Esophagus muscularis mucosa (tissue), 4 donors: ENCODE measurements at places on chromosomes 1 and 21. TPM values are rescaled to one million over a fixed set of nuclear protein-coding genes. Genes with fewer than 3 reads are reported as not detected.

GRCh38 chr1:210594605-210595004 lies 265.9 kb downstream of the HHAT start:
- H3K27me3 ChIP-seq, result no peaks in the 10 kb centered on the region
- peaks cover 4% of the 10 kb centered on the region for H3K4me1 ChIP-seq
- DNase-seq, result no peak
- no peaks in the 10 kb centered on the region for H3K36me3 ChIP-seq
- H3K4me3 ChIP-seq, result no peak overlapping the region

DNA sequence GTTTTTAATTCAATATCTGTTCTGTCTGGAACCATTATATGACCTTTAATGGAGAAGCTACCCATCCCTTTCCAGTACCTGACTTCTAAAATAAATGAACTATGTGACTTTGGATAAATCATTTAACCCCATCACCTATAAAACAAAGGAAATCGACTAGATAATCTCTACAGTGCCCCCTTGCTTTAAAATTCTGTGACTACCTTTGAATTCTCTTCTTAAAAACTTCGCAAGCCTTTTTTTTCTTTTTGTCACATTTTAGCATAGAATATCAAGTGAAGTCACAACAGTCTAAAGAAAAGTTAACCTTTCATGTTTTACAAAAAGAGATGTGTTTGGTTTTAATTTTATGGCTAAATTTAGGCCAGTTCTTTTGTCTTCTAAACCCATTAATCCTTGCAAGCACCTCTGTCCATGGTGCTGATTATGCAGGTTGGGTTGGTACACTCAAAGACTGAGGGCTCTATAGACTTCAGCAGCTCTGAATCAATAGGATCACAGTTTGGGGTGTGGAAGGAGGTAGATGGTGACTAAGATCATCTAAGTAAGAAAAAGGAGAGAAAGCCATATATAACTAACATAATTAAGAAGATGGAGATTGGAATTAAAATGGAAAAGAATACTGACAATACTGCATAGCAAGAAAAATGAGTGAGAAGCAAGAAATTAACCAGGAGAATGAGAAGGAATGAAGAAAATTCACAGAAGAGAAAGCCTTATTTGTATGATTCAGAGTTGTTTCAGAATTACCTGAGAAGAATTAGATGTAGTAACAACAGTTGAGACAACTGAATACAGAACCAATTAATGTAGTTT lies 59.2 kb downstream of the TBX15 start:
- H3K27ac ChIP-seq, result no peak overlapping the region
- H3K27me3 ChIP-seq, result no peaks in the 10 kb centered on the region
- H3K36me3 ChIP-seq, result no peaks in the 10 kb centered on the region
- DNase-seq, result no peak
- H3K4me1 ChIP-seq, result no peaks in the 10 kb centered on the region

Gene RGS13
- 4.3 TPM for total RNA-seq

Gene CELA2B
- total RNA-seq, result not detected

GRCh38 chr21:34998176-34998575 lies 50.9 kb downstream of the RUNX1 start:
- H3K4me1 ChIP-seq, result no peaks in the 10 kb centered on the region
- no peak overlapping the region for H3K4me3 ChIP-seq
- no peak overlapping the region for H3K27ac ChIP-seq
- H3K27me3 ChIP-seq, result no peaks in the 10 kb centered on the region

- no peak for DNase-seq
- no peaks in the 10 kb centered on the region for H3K27me3 ChIP-seq
- H3K36me3 ChIP-seq, result no peaks in the 10 kb centered on the region
- H3K4me3 ChIP-seq, result no peak overlapping the region
- peaks cover 7% of the 10 kb centered on the region for H3K4me1 ChIP-seq
These were observed 187.6 kb upstream of the NFIA start for GRCh38 chr1:60894741-60895140.

DNA sequence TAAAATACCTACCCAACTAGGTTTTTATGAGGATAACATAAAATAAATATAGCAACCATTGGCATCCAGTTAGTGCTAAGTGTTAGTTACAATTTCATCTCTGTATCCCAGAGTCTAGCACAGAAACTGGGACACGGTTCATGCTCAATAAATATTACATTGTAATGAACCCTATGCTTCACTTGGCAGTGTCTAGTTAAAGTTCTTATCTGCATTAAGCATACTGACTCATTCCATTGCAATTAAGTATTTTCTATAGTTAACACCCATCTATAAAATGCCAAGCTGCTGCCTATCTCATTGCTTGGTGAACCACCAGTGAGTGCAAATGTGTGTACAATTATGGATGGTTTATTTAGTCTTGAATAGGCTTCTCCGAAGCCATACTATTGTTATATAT lies 15.2 kb downstream of the CHML start:
- no peaks in the 10 kb centered on the region for H3K36me3 ChIP-seq
- H3K4me3 ChIP-seq, result no peak overlapping the region
- no peak overlapping the region for H3K27ac ChIP-seq
- H3K27me3 ChIP-seq, result no peaks in the 10 kb centered on the region

GRCh38 chr1:147853391-147853790 lies 49.2 kb upstream of the GJA8 start:
- no peak overlapping the region for H3K27ac ChIP-seq
- no peak for DNase-seq
- no peaks in the 10 kb centered on the region for H3K4me1 ChIP-seq
- no peaks in the 10 kb centered on the region for H3K27me3 ChIP-seq
- no peaks in the 10 kb centered on the region for H3K36me3 ChIP-seq
- no peak overlapping the region for H3K4me3 ChIP-seq

DNA sequence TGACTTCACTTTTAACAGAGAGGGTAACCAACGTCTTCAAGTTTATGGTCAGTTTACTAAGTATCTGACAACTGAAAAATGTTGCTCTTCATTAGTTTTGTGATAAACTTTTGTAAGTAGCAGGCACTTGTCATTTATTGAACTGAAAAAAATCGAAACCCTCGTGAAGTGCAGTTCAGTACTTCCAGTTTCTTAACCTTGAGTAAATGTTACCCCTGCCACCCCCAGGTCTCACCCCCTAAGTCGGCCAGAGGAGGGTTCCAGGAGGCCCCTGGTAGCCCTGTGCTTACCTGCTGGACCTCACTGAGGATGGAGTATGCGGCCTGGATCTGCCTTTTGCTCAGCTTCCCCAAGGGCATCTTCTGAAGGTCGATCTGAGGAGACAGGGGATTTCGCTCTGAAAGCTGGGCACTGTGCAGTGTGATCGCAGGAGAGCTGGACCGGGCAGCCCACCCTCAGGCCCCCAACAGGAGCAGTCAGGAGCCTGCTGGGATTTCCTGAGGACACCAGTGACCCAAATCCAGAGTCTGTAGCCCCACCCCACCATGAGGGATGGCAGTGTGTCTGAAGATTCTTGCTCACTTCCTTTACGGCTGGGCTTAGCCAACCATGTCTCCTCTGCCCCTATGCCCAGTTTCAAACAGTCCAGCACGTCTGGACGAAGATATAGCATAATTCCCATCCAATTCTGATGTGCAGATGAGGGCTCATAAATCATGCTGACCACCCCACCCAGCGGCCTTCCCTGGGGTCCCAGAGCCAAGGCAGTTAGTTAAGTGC lies 37.6 kb downstream of the PARP1 start:
- peaks cover 26% of the 10 kb centered on the region for H3K4me1 ChIP-seq
- H3K36me3 ChIP-seq, result peaks cover 99% of the 10 kb centered on the region
- no peak overlapping the region for H3K27ac ChIP-seq

- peaks cover 88% of the 10 kb centered on the region for H3K36me3 ChIP-seq
- no peaks in the 10 kb centered on the region for H3K27me3 ChIP-seq
- no peaks in the 10 kb centered on the region for H3K4me1 ChIP-seq
- no peak overlapping the region for H3K4me3 ChIP-seq
These were observed 44.0 kb downstream of the TRAF5 start for GRCh38 chr1:211370669-211371068.

GRCh38 chr1:202624781-202625108 lies 85.5 kb downstream of the SYT2 start:
- no peak overlapping the region for H3K4me3 ChIP-seq
- H3K27ac ChIP-seq, result no peak overlapping the region
- no peak for DNase-seq
- H3K4me1 ChIP-seq, result peaks cover 22% of the 10 kb centered on the region

Gene BCL2L15
- total RNA-seq, result 0.78 TPM

Gene KRTAP12-2
- not detected for total RNA-seq

- H3K4me3 ChIP-seq, result no peak overlapping the region
- no peak for DNase-seq
- H3K27ac ChIP-seq, result no peak overlapping the region
These were observed 123.9 kb downstream of the SMYD3 start for GRCh38 chr1:246383239-246383589.

Gene CBR3
- 13.9 TPM for total RNA-seq

- H3K27me3 ChIP-seq, result no peaks in the 10 kb centered on the region
- no peaks in the 10 kb centered on the region for H3K36me3 ChIP-seq
- no peaks in the 10 kb centered on the region for H3K4me1 ChIP-seq
These were observed 26.2 kb upstream of the ERG start for GRCh38 chr21:38524168-38525153.

GRCh38 chr1:6603238-6603914 lies 707 bp upstream of the KLHL21 start:
- H3K27ac ChIP-seq, result peak overlapping the region; percentile 97
- H3K36me3 ChIP-seq, result peaks cover 14% of the 10 kb centered on the region
- H3K27me3 ChIP-seq, result no peaks in the 10 kb centered on the region

Gene LIN28A
- not detected for total RNA-seq

- peaks cover 8% of the 10 kb centered on the region for H3K4me1 ChIP-seq
- no peaks in the 10 kb centered on the region for H3K27me3 ChIP-seq
- H3K36me3 ChIP-seq, result no peaks in the 10 kb centered on the region
These were observed 66.9 kb upstream of the NGF start for GRCh38 chr1:115404911-115405310.

DNA sequence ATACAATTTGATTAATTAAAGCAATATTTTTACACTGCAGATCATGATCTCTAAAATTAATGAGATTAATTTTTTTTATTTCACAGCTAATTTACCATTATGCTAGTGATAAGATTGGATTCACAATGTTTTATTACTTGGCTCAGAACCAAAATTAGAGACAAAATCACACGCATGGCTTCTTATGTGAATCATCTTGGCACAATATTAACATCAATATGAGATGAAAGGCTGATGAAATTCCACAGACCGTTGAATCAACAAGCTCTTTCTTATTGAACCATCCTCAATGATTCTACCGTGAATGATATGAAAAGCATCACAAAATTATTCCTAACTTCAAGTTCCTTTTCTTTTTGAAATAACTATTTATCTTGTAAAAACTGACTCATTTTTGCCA lies 544.9 kb downstream of the KCNT2 start:
- H3K27me3 ChIP-seq, result no peaks in the 10 kb centered on the region
- H3K27ac ChIP-seq, result no peak overlapping the region
- no peaks in the 10 kb centered on the region for H3K4me1 ChIP-seq
- no peak for DNase-seq
- H3K4me3 ChIP-seq, result no peak overlapping the region

Gene RPF1
- 39.6 TPM for total RNA-seq

DNA sequence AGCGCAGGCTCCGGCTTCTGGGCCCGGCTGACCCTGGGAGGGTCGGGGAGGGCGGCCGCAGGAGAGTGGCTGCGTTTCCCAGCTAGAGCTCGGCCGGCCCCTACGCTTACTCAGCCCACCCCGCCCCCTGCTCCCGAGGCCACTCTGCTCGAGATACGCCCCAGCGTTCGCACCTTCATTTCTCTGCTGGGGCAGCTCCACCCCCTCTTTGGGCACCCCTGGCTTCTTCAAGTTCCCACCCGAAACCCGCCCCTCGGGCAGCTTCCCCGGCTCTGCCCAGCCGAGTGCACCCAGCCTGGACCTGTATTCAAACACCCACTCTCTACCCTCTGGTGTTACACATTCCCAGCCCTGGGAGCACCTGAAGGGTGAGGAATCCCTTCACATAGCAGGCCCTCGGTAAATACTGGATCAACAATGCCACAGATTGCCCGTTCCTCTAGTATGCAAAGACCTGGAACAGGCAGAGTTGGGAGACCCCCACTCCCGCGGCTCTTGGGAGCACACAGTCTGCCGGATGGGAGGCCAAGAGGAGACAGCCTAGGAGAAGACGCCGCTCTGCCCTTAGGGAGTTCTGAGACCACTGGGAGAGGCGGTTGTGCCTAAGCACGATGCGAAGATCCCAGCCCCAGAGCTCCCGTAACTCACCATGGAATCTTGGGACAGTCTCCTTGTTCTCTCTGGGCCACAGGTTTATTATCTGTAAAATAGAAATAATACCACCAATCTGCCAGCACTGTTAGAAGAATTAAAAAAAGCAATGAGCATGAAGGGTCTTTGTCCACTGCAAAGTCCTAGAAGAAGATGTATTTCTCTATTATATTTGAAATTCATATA lies 566 bp upstream of the PAQR7 start:
- H3K27ac ChIP-seq, result peak overlapping the region; percentile 78
- no peaks in the 10 kb centered on the region for H3K36me3 ChIP-seq
- DNase-seq, result no peak
- H3K27me3 ChIP-seq, result no peaks in the 10 kb centered on the region
- peaks cover 52% of the 10 kb centered on the region for H3K4me1 ChIP-seq

Gene KLF17
- total RNA-seq, result 0.78 TPM

- H3K27ac ChIP-seq, result no peak overlapping the region
- no peaks in the 10 kb centered on the region for H3K4me1 ChIP-seq
- H3K4me3 ChIP-seq, result no peak overlapping the region
- DNase-seq, result peak; percentile 80
These were observed 16.4 kb downstream of the LDLRAD1 start for GRCh38 chr1:54001591-54001990.

GRCh38 chr1:228944935-228945371 lies 209.7 kb downstream of the RHOU start:
- DNase-seq, result no peak
- H3K36me3 ChIP-seq, result no peaks in the 10 kb centered on the region
- H3K27ac ChIP-seq, result no peak overlapping the region
- H3K27me3 ChIP-seq, result no peaks in the 10 kb centered on the region

GRCh38 chr1:244347942-244348341 lies 103.8 kb downstream of the ADSS2 start:
- no peak overlapping the region for H3K27ac ChIP-seq
- H3K36me3 ChIP-seq, result no peaks in the 10 kb centered on the region
- no peaks in the 10 kb centered on the region for H3K27me3 ChIP-seq
- no peak overlapping the region for H3K4me3 ChIP-seq

GRCh38 chr1:143698016-143698415 lies 273.8 kb downstream of the FAM72C start:
- H3K27me3 ChIP-seq, result no peaks in the 10 kb centered on the region
- peaks cover 9% of the 10 kb centered on the region for H3K4me1 ChIP-seq
- DNase-seq, result no peak
- H3K27ac ChIP-seq, result no peak overlapping the region

DNA sequence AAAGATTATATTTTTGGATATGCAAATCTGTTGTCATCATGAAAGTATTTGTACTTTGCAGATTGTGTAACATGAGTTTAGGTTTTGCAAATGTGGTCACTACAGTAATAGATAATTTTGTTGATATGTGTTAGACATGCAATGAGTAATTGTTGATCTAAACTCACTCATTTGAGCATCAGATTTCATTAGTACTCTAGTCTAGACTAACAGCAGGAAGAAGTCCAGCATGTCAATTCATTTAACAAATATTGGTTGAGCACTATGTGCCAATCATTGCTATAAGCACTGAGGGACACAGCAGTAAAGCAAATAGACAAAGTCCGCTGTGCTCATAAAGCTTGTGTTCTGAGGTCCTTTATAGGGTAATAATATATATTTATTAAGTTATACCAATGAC lies 350.0 kb downstream of the USP25 start:
- no peak overlapping the region for H3K4me3 ChIP-seq
- no peak for DNase-seq
- no peak overlapping the region for H3K27ac ChIP-seq
- H3K27me3 ChIP-seq, result no peaks in the 10 kb centered on the region
- H3K4me1 ChIP-seq, result no peaks in the 10 kb centered on the region

Gene INSRR
- total RNA-seq, result not detected

Gene TNFRSF4
- total RNA-seq, result 0.50 TPM

Gene MTARC2
- 19.9 TPM for total RNA-seq

Gene TARS2
- 11.4 TPM for total RNA-seq

GRCh38 chr1:1272341-1273208 lies 1.1 kb downstream of the UBE2J2 start:
- peak overlapping the region; percentile 98 for H3K4me3 ChIP-seq
- H3K36me3 ChIP-seq, result peaks cover 16% of the 10 kb centered on the region
- DNase-seq, result no peak
- H3K27ac ChIP-seq, result peak overlapping the region; percentile 92
- no peaks in the 10 kb centered on the region for H3K27me3 ChIP-seq
- H3K4me1 ChIP-seq, result peaks cover 46% of the 10 kb centered on the region
